Fibroblast of villous mesenchyme (primary cell): ENCODE measurements at places on chromosomes 7 and 10. TPM values are rescaled to one million over a fixed set of nuclear protein-coding genes. Genes with fewer than 3 reads are reported as not detected.
A peak's percentile ranks its signal among the peaks of the same experiment; 100 is the strongest.

- DNase-seq = peak; percentile 10
Measured at GRCh38 chr10:132788180-132788830, 2.4 kb upstream of the NKX6-2 start.

GRCh38 chr7:155108144-155108901 is 38.2 kb downstream of the HTR5A start:
- DNase-seq = no peak

Gene OR2A12
- not detected in 2 replicates for total RNA-seq

Gene MMD2
- total RNA-seq = not detected in 2 replicates

DNA sequence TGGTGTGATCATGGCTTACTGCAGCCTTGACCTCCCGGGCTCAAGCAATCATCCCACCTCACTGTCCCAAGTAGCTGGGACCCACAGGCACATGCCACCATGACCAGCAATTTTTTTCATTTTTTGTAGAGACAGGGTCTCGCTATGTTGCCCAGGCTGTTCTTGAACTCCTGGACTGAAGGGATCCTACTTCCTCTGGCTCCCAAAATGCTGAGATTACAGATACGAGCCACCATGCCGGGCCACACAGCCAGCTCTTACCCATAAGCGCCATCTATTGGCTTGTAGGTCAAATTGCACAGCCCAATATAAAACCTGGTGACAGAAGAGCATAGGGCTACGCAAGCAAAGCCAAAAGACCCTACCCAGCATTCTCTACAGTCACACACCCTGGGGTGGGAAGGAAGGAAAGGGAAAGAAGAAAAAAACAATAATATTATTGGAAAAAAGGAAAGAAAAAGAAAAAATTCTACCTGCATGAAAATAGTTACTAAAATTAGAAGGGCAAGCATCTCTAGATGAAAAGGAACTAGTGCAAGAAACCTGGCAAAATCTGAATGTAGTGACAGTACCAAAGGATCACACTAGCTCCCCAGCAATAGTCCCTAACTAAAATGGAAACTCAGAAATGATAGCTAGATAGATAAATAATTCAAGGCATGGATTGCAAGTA is 29.4 kb upstream of the AMPH start:
- DNase-seq = peak; percentile 47

GRCh38 chr10:17143055-17143690 is 13.6 kb upstream of the CUBN start:
- DNase-seq = no peak

GRCh38 chr7:80832006-80832405 is 86.8 kb downstream of the SEMA3C start:
- no peak for DNase-seq

- DNase-seq = peak; percentile 63
Measured at GRCh38 chr10:86647773-86648703, 6.3 kb upstream of the OPN4 start.

- DNase-seq = no peak
Measured at GRCh38 chr10:111974325-111974724, 209.2 kb downstream of the GPAM start.

Gene TFPI2
- total RNA-seq = 140 and 218 TPM in 2 replicates

DNA sequence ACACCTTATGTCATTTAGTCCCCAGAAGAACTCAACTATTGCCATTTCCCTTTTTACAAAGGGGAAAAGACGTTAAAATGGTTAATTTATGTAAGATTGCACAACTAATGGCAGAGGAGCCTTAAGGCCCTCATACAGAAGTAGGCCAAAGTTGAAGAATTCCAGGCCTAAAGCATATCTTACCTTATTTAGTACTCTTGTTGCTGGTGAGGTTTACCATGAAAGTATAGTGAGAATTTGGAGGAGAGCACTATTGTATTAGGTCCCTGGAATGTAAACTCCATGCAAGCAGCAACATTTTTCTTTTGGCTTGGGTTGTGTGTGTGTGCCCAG is 731 bp upstream of the CRPPA start:
- DNase-seq = peak; percentile 79

DNA sequence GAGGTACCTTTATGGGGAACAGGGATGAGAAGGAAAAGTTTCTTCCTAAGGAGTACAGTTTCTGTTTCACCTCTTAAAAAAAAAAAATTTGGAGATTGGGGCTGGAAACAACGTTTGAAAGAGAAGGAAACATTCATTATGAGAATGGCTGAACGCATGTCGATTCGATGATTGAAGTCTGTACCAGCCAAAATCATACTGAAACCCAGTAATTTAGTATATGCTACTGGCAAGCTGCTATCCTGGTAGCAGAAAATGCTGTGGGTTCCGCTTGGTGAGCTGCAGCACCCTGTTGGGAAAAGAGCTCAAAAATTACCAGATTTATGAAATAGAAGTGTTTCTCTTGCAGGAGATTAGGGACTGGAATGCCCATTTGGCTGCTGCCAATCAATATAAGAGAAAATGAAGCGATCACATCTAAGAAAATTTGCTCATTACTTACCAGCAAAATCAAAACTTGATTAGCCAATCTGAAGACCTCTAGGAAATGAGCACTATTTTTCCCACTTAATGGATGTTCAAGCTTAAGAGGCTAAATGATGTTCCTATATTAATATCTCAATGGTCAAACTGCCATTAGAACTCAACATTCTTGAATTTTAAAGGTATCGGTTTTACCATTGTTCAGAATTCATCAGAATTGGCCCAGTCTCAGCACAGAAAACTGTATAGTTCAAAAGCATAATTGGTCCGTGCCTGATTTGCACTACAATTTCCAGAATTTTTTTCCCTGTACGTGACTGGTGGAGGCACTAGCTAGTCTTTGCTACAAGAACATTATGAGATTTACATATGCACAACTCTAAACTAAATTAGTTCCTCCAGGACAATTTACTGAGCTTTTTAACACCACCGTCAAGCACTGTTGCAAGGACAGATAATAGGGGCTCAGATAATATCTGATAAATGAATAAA is 1.2 kb upstream of the ITGB1 start:
- DNase-seq = no peak

DNA sequence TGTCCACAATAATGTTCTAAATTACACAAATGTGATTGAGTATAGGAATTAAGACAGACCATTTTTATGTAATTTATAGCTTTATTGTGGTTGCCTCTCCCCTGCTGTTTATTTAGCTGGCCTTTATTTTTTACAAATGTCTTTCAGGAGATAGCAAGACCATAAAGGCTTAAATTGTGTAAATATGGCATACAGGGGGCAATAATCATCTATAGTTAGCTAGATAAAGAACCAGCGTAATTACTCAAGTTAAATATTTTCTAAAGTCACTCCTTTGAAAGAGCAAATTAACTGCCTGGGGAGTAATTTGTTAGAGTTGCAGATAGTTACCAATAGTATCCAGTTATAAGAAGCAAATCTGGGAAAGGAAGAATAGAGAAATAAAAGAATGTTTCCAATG is at the start of gene MALRD1:
Gene MALRD1, plus strand, starts transcription at position 313 of the 400 bp plus-strand sequence. CDS start 138 bp downstream, outside the sequence.
- DNase-seq = no peak

Gene AEBP1
- 148 and 159 TPM in 2 replicates for total RNA-seq

- no peak for DNase-seq
Measured at GRCh38 chr7:119167431-119167830, 942.9 kb downstream of the ANKRD7 start.

- DNase-seq = no peak
Measured at GRCh38 chr10:71316786-71317160, 2.3 kb upstream of the SLC29A3 start.

GRCh38 chr7:11675163-11675562 is 156.8 kb downstream of the THSD7A start:
- DNase-seq = no peak

- DNase-seq = peak; percentile 90
Measured at GRCh38 chr10:104255311-104255981, 754 bp downstream of the GSTO1 start.
